NCI-H226 (cell line): ENCODE measurements at places on chromosomes 3 and 15.

GRCh38 chr15:89460048-89460447, 36.3 kb downstream of the RHCG start:
- DNase-seq, result no peak

- no peak for DNase-seq
Measured at GRCh38 chr15:39426552-39427532, 154.0 kb upstream of the THBS1 start.

DNA sequence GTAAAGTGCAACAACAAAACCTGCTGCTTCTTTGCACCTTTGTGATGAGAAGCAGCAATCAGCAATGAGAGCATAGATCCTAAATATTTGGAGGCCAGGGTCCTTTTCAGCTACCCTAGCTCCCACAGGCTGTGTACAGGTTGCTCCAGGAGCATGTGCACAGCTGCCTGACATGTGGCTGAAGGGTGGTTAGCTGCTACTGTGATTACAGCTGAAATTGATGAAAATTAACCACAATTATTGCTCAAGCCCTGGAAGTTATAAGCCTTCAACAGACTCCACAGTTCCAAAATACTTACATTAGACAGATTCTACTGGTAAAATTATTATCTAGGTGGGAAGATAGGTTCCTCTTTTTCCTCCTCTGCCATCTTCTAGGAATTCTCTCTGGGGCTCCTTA, 28.5 kb downstream of the COMMD2 start:
- DNase-seq, result no peak

GRCh38 chr3:186102687-186103086, 6.2 kb downstream of the ETV5 start:
- no peak for DNase-seq

GRCh38 chr15:71921191-71921590, 110.8 kb downstream of the NR2E3 start:
- no peak for DNase-seq

DNA sequence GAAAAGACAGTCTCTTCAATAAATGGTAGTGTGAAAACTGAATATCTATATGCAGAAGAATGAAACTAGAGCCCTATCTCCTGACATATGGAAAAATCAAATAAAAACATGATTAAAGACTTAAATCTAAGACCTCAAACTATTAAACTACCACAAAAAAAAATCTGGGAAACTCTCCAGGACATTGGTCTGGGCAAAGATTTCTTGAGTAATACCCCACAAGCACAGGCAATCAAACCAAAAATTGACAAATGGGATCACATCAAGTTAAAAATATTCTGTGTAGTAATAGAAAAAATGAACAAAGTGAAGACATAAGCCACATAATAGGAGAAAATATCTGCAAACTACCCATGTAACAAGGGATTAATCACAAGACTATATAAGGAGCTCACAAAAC, 286.4 kb downstream of the TBC1D5 start:
- no peak for DNase-seq
